Psoas muscle (tissue), 8 donors: ENCODE measurements at places on chromosomes 13 and 19.

GRCh38 chr13:111043575-111043982 lies 71.5 kb upstream of the ARHGEF7 start:
- H3K4me1 ChIP-seq: peaks cover 11% of the 10 kb centered on the region
- H3K36me3 ChIP-seq: no peaks in the 10 kb centered on the region
- H3K27me3 ChIP-seq: no peaks in the 10 kb centered on the region
- no peak overlapping the region for H3K4me3 ChIP-seq
- no peak overlapping the region for H3K27ac ChIP-seq

- DNase-seq: no peak
- no peaks in the 10 kb centered on the region for H3K36me3 ChIP-seq
- H3K27me3 ChIP-seq: no peaks in the 10 kb centered on the region
- peaks cover 20% of the 10 kb centered on the region for H3K4me1 ChIP-seq
- peak overlapping the region; percentile 91 for H3K4me3 ChIP-seq
- H3K27ac ChIP-seq: no peak overlapping the region
These were observed 1.9 kb upstream of the SUGT1 start for GRCh38 chr13:52650731-52651130.

- no peak overlapping the region for H3K27ac ChIP-seq
- peaks cover 3% of the 10 kb centered on the region for H3K36me3 ChIP-seq
- H3K4me3 ChIP-seq: no peak overlapping the region
- H3K4me1 ChIP-seq: no peaks in the 10 kb centered on the region
These were observed 95.7 kb downstream of the FNDC3A start for GRCh38 chr13:49071341-49071937.

DNA sequence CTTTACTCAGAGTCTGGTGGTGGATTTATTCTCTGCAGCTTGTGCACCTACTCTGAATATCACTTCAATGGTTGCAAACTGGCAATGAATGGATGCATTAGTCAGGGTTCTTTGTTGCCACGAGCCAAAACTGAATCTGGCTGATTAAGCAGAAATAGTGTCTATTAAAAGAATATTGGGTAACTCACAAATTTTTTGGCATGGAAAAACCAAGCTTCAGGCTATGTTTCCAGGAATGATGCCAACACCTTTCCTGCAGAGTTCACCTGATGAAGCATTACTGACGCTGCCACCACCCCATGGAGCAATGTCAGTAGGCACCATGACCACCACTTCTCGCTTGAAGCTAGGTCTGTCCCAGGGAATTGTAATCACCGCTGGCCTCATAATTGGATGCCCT lies 597.8 kb upstream of the SLC10A2 start:
- H3K27ac ChIP-seq: no peak overlapping the region
- H3K27me3 ChIP-seq: no peaks in the 10 kb centered on the region
- H3K4me1 ChIP-seq: no peaks in the 10 kb centered on the region
- no peak for DNase-seq

- H3K27ac ChIP-seq: no peak overlapping the region
- no peak overlapping the region for H3K4me3 ChIP-seq
- no peak for DNase-seq
These were observed 5.9 kb upstream of the VSTM2B start for GRCh38 chr19:29519931-29520330.

DNA sequence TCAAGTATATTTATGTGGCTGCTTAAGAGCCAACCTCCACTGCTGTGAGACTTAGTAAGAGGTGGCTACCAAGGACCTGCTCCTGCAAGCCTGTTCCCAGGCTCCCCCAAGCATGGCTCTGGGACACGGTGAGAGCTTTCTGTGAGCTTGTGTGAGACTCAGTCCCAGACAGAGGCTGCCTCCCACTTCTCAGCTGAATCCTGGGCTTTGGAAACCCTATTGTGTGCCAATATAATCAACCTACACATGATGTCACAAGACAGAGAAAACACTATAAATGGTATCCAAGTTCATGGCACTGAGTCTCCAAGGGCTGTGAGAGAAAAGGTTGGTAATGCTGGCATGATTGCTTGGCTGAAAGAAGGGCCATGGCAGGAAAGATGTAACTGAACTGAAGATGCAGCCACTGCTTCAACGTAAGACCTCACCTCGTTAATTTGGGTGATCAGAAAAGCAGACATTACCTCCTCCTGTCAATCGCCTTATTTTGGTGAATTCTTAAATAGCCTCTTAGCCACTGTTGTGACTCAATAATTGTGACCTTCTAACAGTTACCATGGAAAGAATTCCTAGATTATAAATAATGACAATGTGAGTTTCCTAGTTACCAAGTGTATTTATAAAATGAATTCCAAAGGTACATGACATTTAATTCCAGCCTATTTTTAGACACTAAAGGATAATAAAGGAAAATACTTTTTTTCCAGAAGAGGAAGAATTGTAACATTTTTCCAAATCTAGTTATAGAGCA lies 332.0 kb downstream of the IRS2 start:
- H3K27ac ChIP-seq: no peak overlapping the region
- H3K4me3 ChIP-seq: no peak overlapping the region
- DNase-seq: no peak
- no peaks in the 10 kb centered on the region for H3K4me1 ChIP-seq
- no peaks in the 10 kb centered on the region for H3K36me3 ChIP-seq
- no peaks in the 10 kb centered on the region for H3K27me3 ChIP-seq

GRCh38 chr19:3292958-3293529 lies 68.6 kb downstream of the CELF5 start:
- peaks cover 53% of the 10 kb centered on the region for H3K27me3 ChIP-seq
- no peak overlapping the region for H3K4me3 ChIP-seq
- H3K36me3 ChIP-seq: no peaks in the 10 kb centered on the region
- no peaks in the 10 kb centered on the region for H3K4me1 ChIP-seq

DNA sequence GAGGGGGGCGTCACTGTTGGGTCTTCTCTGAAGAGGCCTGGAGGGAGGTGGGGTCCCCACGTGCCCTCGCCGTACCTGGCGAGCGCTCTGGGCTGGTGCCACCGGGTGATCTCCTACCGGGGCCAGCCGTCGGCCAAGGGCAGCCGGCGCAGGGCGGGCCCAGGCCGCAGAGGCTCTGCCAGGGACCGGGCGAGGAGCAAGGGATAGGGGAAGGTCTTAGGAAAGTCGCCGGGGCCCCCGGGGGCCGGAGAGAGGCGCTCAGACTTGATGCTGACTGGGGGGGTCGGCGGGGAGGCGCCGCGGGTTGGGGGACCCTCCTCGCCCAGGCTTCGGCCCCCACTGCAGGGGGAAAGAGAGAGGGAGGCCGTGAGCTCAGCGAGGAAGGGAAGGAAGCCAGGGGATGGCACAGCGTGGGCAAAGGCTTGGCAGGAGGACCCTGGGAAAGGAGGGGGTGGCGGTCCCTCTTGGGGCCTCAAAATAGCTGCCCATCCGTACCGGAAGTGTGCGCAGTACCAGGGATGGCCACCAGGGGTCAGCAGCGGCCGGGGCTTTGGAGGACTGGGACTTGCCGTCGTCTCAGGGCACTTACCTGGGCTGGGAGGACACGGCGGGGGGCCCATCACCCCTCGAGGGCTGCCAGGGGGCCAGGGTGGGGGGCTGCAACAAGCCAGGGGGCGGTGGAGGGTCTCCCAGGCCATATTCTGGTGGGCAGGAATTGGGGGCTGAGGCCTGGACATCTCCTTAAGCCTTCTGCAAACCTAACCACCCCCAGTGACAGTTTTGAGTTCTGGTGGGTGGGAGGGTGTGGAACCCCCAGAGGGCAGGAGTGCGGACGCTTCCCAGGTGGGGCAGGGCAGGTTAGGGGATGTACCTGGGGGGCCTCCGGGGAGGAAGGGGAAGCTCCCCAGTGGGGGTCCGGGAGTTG lies 7.7 kb upstream of the TMEM161A start:
- H3K27me3 ChIP-seq: no peaks in the 10 kb centered on the region
- H3K4me1 ChIP-seq: no peaks in the 10 kb centered on the region
- peak overlapping the region; percentile 46 for H3K4me3 ChIP-seq
- no peak overlapping the region for H3K27ac ChIP-seq
- H3K36me3 ChIP-seq: no peaks in the 10 kb centered on the region
- peak; percentile 83 for DNase-seq

DNA sequence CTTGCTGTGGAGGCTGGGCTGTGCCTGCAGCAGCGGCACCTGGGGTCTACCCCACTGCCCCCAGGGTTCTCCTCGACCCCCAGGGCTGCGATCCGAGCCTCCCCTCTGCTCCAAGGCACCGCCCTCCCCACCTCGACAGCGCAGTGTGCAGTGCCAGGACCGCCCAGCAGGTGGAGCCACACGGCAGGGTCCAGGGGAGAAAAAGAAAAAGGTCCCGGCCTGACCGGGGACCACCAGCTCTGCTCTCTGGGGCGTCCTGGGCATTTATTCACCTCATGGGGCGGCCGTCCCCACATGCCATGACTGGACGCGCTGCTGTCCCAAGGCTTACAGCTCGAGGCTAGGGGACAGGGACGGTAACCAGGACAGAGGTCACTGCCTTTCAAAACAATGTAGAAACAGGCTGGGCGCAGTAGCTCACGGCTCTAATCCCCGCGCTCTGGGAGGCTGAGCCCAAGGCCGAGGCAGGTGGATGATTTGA lies 10.6 kb downstream of the REXO1 start:
- no peak overlapping the region for H3K4me3 ChIP-seq
- H3K4me1 ChIP-seq: peaks cover 16% of the 10 kb centered on the region
- H3K27ac ChIP-seq: no peak overlapping the region
- H3K27me3 ChIP-seq: no peaks in the 10 kb centered on the region
